ENCODE measurements at places on chromosomes 2 and 18.

DNA sequence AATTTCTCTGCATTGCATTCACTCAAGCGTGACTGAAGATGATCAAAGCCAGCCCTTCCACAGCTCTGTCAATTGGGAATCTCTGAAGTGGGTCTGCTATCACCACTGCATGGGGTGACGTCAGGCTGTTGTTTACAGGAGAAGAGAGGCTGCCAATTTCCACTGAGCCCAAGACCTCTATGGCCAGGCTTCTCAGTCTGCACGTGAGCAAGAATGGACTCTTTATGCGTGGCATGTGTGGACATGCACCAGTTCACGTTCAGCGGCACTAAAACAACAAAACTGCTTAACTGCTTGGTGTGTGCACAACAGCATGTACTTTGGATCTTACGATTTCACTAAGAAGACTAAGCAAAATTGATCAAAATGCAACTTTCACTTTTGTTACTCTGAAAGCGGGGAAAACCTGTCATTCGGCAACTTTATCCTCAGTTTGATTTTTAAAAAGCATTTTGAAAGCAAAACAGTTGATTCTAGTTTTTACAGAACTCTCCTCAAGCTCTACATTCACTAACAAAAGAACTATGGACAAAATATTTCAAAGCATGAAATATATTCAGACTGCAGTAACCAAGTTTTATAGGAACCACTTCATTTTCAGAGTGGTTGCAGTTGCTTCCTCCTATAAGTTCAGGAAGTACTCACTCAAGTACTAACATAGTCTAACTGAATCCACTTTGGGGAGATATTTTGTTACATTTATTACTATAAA, 77.0 kb upstream of the SERTAD2 start:
- no peak for DNase-seq

GRCh38 chr2:76501641-76502040, 790.9 kb upstream of the GCFC2 start:
- DNase-seq = no peak

GRCh38 chr2:136777391-136777790, 12.0 kb downstream of the THSD7B start:
- DNase-seq = no peak

GRCh38 chr2:101157272-101157671, 6.1 kb upstream of the TBC1D8 start:
- DNase-seq = no peak

DNA sequence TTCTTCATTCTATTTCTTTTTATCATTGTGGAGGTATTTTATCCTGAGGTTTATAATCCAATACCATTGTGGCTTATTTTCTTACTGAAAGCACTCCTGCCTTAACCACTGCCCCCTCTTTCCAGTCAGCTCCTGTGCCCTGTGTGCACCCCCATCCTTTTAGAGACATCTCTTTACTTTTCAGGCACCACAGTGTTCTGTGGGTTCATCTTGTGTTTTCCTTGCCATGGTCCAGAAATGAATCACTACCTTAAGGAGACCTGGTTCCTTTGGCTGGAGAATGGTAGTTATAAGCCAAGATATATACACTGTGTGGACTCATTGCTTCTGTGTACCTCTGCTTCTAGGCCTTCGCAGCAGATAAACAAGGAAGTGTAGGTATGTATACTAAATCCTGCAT, 278.3 kb downstream of the PTGR3 start:
- DNase-seq = no peak

DNA sequence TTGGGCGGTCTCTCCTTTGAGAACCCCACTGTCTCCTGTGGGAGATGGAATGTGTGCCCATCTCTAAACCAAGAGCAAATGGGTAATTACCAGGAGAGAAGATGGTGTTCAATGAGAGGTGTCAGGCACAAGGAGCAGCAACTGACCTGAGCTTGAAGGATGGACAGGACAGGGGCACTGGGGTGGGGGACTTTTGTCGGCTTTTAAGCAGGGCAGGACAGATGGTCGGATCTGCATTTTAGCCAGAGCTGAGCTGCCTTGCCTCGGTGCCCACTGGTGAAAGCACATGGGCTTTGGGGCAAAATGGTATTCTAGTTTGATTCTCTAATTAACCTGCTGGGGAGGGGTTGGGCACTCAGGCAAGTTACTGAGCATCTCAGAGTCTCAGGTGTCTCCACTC, 98.0 kb downstream of the INHBB start:
- no peak for DNase-seq

GRCh38 chr2:102412199-102412598, 10.8 kb upstream of the IL18RAP start:
- DNase-seq = no peak

DNA sequence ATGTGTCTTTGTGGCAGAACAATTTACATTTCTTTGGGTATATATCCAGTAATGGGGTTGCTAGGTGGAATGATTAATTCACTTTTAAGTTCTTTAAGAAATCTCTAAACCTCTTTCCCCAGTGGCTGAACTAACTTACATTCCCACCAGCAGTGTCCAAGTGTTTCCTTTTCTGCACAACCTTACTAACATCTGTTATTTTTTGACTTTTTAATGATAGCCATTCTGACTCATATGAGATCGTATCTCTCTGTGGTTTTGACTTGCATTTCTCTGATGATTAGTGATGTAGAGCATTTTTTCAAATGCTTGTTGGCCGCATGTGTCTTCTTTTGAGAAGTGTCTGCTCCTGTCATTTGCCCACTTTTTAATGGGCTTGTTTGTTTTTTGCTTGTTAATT, 43.1 kb upstream of the PTH2R start:
- no peak for DNase-seq

DNA sequence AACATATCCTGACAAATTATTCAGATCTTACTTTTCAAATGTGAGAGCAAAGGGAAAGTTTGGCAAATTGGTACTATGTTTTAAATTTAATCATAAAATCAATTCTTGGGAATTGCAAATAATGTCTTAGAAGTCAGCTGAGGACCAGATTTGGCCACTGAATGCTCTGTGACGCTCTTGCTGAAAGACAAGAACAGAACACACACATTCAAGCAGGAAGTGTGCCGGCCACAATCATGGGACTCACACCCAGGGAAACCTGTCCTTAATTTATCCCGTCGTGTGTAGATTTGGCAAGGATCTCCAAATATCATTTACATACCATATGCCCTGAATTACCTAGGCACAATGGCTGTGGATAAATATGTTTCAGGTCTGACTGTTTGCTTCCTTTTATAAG, 253.1 kb downstream of the TCF4 start:
- DNase-seq = no peak

DNA sequence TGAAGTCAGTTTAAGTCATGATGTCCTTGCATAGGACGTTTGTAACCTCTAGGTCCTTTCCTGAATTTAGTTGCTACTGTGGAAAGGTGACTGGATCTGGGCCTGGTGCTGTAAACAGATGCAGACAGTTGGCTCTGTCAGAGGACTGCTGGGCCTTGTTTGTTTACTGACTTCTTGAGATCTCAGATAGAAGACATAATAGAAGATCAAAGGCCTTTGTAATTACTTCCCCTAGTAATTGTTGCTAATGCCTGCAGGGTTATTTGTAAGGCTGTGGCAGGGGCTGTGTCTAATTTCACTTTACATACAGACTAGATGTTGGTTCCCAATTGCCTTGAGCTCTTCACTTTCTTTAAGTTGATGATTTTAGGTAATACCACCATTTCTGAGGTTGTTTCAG, 42.5 kb downstream of the LYPD6B start:
- DNase-seq = no peak

DNA sequence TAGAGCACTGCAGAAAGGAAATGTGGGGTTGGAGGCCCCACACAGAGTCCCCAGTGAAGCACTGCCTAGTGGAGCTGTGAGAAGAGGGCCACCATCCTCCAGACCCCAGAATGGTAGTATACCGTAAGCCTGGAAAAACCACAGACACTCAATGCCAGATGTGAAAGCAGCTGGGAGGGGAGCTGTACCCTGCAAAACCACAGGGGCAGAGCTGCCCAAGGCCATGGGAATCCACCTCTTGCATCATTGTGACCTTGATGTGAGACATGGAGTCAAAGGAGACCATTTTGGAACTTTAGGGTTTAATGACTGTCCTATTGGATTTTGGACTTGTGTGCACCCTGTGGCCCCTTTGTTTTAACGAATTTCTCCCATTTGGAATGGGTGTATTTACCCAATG, 75.3 kb upstream of the SERPINE2 start:
- DNase-seq = no peak

GRCh38 chr2:16716024-16716423, 50.4 kb upstream of the CYRIA start:
- DNase-seq = no peak

GRCh38 chr2:95376311-95377215, 25.9 kb upstream of the FAHD2A start:
- no peak for DNase-seq

GRCh38 chr2:109383505-109384307, 230.1 kb downstream of the SEPTIN10 start:
- peak; percentile 49 for DNase-seq

GRCh38 chr18:2002151-2002550, 569.2 kb downstream of the METTL4 start:
- DNase-seq = no peak

DNA sequence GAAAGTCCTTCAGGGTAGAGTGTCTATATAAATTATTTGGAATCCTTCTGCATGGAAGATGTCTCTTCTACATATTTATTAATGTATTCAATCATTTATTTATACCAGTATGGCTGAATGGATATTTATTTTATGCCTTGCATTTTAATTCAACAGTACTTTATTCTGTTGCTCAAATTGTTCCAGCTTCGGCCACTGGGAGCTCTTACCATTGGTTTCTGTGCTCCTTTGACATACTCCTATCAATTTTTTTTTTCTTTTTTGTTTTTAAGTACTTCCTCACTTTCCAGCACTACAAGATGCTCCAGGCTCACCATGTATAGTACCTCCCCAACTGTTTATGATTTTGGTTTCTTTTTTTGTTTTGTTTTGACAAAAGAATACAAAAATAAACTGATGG, 39.4 kb upstream of the WIPF1 start:
- DNase-seq = no peak

- DNase-seq = no peak
Measured at GRCh38 chr18:23320709-23321236, 132.3 kb upstream of the RIOK3 start.

DNA sequence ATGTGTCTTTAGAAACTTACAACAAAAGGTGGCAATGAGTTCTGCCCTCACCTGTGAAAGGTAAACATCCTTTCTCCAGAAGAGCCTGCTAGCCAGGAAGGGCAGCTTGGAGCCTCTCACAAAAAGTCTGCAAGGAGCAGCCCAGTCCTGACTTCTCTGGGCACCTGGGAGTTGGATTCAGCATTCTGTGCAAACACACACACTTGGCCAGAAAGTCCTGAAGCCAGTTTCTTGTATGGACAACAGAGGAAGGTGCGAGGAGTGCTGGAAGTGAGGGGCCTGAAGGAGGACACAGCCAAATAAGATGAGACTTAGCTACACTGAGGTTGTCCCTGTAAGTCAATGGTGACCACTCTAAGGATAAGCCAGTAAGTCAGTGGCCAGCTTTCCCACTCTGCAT, 52.4 kb upstream of the SLC1A4 start:
- DNase-seq = no peak
